ENCODE measurements at places on chromosomes 1 and 21. TPM values are rescaled to one million over a fixed set of nuclear protein-coding genes. Genes with fewer than 3 reads are reported as not detected.

DNA sequence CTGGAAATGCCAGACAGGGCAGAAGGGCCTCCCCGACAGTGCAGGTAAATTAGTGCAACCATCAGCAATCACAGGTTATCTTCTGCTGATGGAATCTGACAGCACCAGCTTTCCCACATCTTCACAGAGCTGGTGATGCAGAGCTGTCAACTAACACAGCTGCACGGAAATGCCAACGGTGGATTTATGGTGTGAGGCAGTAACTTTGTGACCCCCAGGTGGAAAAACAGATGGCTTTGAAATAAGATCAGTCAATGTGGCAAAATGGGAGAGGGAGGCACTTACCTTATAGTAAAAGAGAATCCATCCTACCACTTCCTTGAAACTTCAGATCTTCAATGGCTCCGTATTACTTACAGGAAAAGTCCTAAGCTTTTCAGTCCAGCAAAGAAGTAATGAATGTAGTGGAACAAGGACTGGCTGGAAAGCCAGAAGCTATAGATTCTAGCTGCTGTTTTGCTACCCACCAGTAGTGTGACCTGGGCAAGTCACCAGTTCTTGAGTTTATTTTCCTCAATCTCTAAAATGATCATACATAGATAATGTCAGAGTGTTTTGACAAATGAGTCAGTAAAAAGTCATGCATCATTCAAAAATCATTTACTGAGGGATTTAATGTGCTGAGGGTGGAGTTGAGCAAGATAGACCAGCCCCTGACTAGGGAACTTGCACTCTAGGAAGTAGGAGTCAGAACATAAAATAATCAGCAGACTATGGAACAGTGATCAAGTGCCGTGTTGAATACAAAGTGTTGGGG, 245.7 kb upstream of the JUN start:
- DNase-seq = no peak

- no peak for DNase-seq
These were observed 53.8 kb downstream of the ABCA4 start for GRCh38 chr1:94067196-94067595.

- no peak for DNase-seq
These were observed 25.8 kb downstream of the ANP32E start for GRCh38 chr1:150210091-150210490.

- no peak for DNase-seq
These were observed 14.3 kb downstream of the SAMSN1 start for GRCh38 chr21:14531757-14532316.

DNA sequence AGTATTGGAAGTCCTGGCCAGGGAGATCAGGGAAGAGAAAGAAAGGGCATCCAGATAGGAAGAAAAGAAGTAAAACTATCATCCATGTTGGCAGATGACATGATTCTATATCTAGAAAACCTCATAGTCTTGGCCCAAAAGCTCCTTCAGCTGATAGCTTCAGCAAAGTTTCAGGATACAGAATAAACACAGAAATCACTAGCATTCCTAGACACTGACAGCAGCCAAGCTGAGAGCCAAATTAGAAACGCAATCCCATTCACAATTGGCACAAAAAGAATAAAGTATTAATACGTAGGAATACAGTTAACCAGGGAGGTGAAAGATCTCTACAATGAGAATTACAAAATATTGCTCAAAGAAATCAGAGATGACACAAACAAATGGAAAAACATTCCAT, 44.6 kb downstream of the ZFYVE9 start:
- no peak for DNase-seq

TTC39A gene
- 2.4 TPM for total RNA-seq

DNA sequence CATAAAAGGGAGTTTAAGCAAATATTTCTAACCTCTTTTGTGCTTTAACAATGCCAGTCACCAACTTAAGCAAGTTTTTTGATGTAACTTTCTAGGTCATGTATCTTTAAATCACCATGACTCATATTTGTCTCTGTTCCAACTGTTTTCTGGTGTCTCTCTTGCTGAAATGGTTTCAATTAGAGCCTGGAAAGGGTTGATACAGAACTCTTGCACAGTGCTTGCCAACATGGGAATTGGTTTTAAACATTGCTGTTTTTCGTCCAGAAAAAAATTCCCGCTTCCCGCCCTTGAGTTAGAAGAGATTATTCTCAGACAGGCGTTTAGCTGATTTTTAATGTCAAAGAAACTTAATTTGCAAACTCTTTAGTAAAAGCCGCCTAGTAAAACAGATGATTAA, 46.4 kb upstream of the SLC22A15 start:
- no peak for DNase-seq

DNA sequence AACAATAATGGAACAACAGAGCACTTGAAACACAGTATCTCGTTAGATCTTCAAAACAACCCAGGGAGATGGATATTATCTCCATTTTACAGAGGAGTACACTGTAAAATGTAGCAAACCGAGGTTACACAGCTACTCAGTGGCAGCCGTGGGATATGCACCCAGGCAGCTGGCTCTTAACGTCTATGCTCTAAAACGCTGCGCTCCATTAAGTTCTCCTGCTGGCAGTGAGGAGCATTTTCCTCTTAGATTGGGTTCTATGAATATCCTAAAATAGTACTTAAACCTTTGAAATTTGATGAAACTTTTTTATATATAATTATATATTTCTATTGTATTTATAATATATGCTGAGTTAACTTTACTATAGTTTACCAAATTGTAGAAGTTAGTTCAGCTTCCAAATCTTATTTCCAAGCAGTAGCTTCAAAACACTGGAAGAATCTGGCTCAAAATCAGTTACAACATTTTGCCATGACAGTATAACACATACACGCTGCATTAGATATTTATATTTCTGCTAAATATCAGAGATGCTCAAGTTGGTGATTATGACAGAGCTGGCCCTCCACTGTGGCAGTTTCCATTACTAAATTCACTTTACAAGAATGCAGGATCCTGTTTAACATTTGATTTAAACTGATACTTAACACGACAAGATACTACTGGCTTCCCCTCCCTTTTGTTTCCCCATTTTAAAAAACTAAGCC, 49.5 kb downstream of the TGFBR3 start:
- no peak for DNase-seq

GRCh38 chr1:221829327-221830015, 87.6 kb upstream of the DUSP10 start:
- DNase-seq = no peak

HSD11B1 gene
- 47.3 TPM for total RNA-seq

BCL2L15 gene
- total RNA-seq = 0.48 TPM

LRRC71 gene
- total RNA-seq = not detected

SHISA4 gene
- total RNA-seq = 11.0 TPM

TMEM35B gene
- 31.5 TPM for total RNA-seq

DNA sequence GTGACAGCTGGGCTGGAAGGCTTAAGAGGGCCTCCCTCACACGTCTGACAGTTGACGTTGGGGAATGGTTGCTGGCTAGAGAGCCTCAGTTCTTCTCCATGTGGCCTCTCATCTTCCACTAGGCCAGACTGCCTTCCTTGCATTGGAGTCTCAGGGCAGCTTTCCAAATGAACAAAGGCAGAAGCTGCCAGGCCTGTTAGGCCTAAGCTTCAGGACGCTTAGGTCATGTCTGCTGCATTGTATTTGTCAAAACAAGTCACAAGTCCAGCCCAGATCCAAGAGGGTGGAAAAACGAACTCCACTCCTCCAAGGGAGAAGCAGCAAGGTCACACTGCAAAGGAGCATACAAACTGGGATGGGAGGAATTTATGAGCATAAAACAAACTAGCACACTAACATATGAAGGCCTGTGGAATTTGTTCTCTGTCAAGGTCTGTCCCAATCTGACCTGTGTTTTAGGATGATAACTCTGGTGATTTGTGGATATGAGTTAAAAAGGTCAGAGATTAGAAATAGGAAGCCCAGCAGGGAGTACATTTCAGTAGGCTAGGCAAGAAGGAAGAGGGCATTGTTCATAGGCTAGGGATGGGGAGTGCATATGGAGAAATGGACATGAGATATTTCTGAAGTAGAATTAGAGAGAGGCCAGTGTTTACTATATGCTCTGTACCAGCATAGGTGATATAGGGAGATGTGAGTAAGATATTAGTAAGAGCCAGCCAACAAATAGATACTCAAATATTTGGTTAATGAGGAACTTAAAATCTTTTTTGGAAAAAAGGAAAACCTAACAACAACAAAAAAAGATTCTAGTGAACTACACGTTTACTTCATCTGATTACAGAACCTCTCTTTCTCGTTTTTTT, 29.1 kb upstream of the CNN3 start:
- no peak for DNase-seq

- no peak for DNase-seq
These were observed 64.1 kb downstream of the BACE2 start for GRCh38 chr21:41232013-41232412.

MIGA1 gene
- total RNA-seq = 11.9 TPM

NLRP3 gene
- total RNA-seq = 17.7 TPM

DNA sequence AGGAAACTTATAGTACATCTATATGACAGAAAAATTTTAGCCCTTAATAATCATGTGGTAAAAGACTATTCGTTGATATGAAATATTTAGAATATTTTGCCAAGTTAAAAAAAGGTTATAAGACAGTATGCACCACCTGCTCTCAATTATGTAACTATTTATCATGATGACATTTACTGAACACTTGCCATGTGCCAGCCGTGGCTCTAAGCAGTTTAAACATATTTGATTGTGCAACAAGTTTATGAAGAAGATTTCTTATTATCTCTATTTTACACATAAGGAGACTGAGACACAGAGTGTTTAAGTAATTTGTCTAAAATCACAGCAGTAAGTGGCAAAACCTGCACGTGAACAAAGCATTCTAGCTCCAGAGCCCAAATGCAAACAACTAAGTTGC, 199.3 kb upstream of the JUN start:
- DNase-seq = no peak

MSTO1 gene
- total RNA-seq = 18.3 TPM

Data from omental fat pad (tissue), 4 donors.